ENCODE measurements at places on chromosomes 2 and 18. TPM values are rescaled to one million over a fixed set of nuclear protein-coding genes. Genes with fewer than 3 reads are reported as not detected.

The EFHD1 gene
- total RNA-seq: 0.23 TPM

The HOXD11 gene
- not detected for total RNA-seq

The GPR17 gene
- total RNA-seq: not detected

The RNF125 gene
- total RNA-seq: 0.35 TPM

The FZD7 gene
- total RNA-seq: 8.0 TPM

The MGAT4A gene
- 4.6 TPM for total RNA-seq

The MYO5B gene
- total RNA-seq: 0.53 TPM

The ORC2 gene
- 8.9 TPM for total RNA-seq

The IHH gene
- under 0.01 TPM for total RNA-seq

The ZNF804A gene
- total RNA-seq: under 0.01 TPM

The DTNA gene
- 39.8 TPM for total RNA-seq

The ERFE gene
- total RNA-seq: 0.82 TPM

The CMPK2 gene
- total RNA-seq: 0.35 TPM

The TXNDC9 gene
- total RNA-seq: 41.6 TPM

The TM4SF20 gene
- 0.23 TPM for total RNA-seq

The ANKRD53 gene
- total RNA-seq: 0.15 TPM

The ASTL gene
- not detected for total RNA-seq

The IL18RAP gene
- not detected for total RNA-seq

The LYPD1 gene
- total RNA-seq: 256 TPM

The ALPI gene
- not detected for total RNA-seq

The CELF4 gene
- total RNA-seq: not detected

The CRACDL gene
- total RNA-seq: not detected

The ALK gene
- total RNA-seq: under 0.01 TPM

The SLC40A1 gene
- 359 TPM for total RNA-seq

The PXDN gene
- 81.8 TPM for total RNA-seq

The CCDC74B gene
- total RNA-seq: 9.6 TPM

The DSC2 gene
- 0.23 TPM for total RNA-seq

The LIMS3 gene
- total RNA-seq: 1.8 TPM

The MITD1 gene
- total RNA-seq: 28.9 TPM

The MSTN gene
- total RNA-seq: not detected

The RPRM gene
- total RNA-seq: not detected

The C2orf72 gene
- under 0.01 TPM for total RNA-seq

The ATG16L1 gene
- total RNA-seq: 25.1 TPM

The RSAD2 gene
- total RNA-seq: 0.82 TPM

The LYG2 gene
- total RNA-seq: not detected

The HOXD9 gene
- not detected for total RNA-seq

The LIMS2 gene
- 2.9 TPM for total RNA-seq

The CDKL4 gene
- total RNA-seq: 0.82 TPM

The DGKD gene
- total RNA-seq: 11.8 TPM

The PTH2R gene
- not detected for total RNA-seq

The FOXD4L1 gene
- 0.12 TPM for total RNA-seq

The USP34 gene
- total RNA-seq: 78.6 TPM

The TGFBRAP1 gene
- 9.4 TPM for total RNA-seq

The ALPG gene
- total RNA-seq: not detected

The BMP10 gene
- not detected for total RNA-seq

The PTPN4 gene
- 20.5 TPM for total RNA-seq

The SULT1C3 gene
- total RNA-seq: not detected

The HNMT gene
- total RNA-seq: 16.8 TPM

The PROKR1 gene
- not detected for total RNA-seq
